ENCODE measurements at places on chromosomes 3 and 15. TPM values are rescaled to one million over a fixed set of nuclear protein-coding genes. Genes with fewer than 3 reads are reported as not detected.

Gene FAH
- 21.7 TPM for total RNA-seq

Gene SKOR1
- total RNA-seq = 0.11 TPM

DNA sequence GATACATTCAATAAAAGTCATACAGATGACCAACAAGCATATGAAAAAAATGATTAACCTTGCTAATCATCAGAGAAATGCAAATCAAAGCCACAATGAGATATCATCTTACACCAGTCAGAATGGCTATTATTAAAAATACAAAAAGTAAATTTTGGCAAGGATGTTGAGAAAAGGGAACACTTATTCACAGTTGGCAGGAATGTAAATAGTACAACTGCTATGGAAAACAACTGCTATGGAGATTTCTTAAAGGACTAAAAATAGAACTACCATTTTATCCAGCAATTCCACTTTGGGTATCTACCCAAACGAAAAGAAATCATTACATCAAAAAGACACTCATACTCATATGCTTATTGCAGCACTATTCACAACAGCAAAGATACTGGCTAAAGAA lies 1121.8 kb downstream of the TBL1XR1 start:
- H3K4me3 ChIP-seq = no peak overlapping the region
- no peak overlapping the region for H3K27ac ChIP-seq
- no peak for DNase-seq
- no peaks in the 10 kb centered on the region for H3K4me1 ChIP-seq
- no peaks in the 10 kb centered on the region for H3K36me3 ChIP-seq

DNA sequence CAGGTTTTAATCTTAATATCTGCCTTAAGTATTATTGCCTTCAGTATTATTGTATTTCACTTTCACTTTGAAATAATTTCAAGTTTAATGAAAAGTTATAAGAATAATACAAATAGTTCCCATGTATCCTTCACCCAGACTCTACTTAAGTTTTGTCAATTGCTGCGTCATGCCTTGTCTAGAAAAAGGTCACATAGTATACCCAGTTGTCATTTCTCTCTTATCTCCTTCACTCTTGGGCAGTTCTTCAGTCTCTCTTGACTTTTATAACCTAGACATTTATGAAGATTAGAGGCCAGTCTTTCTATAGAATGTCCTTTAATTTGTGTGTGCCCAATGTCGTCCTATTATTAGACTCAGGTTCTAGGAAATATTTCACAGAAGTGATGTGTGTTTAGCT lies 367.7 kb downstream of the LSAMP start:
- no peak for DNase-seq
- no peaks in the 10 kb centered on the region for H3K36me3 ChIP-seq
- H3K27ac ChIP-seq = no peak overlapping the region
- H3K4me3 ChIP-seq = no peak overlapping the region
- H3K4me1 ChIP-seq = no peaks in the 10 kb centered on the region
- H3K27me3 ChIP-seq = no peaks in the 10 kb centered on the region

Gene UROC1
- total RNA-seq = not detected
